ENCODE measurements at places on chromosomes 1 and 21.

- peak; percentile 57 for DNase-seq
These were observed 33.7 kb downstream of the TTC39A start for GRCh38 chr1:51296383-51297357.

- no peak for DNase-seq
These were observed 3.4 kb upstream of the COL6A2 start for GRCh38 chr21:46094401-46095082.

DNA sequence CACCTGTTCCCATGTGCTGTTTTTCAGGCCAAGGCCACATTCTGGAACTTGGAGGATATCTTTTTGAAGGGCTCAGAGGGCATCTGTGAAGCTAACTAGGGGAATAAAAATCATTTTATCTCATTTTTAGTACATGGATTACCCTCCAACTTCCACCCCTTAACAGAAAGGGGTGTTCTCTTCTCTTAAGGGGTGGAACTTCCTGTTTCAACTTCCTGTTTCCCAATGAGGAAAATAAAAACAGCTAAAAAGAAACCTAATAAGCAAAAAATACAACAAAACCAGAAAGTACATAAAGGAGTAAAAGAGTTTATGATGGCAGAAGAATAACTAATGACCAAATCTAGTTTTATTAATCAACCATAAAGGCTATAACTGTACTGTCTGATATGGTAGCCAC, 24.8 kb upstream of the SLC22A15 start:
- DNase-seq = no peak

GRCh38 chr1:44076066-44076465, 42.6 kb upstream of the KLF17 start:
- DNase-seq = no peak

DNA sequence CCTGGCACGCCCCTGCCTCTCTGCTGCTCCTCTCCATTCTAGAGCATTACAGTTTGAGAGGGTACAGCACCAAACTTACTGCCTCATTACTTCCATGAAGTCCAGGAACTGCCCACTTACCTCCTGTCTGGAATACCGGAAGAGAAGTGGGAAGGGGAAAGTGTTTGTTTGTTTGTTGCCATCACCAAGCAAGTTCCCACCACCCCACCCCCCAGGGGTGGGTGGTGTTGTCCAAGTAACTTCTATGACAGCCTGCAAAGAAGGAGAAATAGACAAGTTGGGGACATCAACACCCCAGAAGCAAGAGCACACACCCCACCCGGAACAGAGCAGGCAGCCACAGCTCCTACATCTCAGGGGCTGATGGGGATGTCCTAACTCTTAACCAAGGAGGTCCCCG, 18.0 kb downstream of the OPTC start:
- DNase-seq = no peak

GRCh38 chr1:14999441-14999840, 154.1 kb upstream of the TMEM51 start:
- DNase-seq = no peak

DNA sequence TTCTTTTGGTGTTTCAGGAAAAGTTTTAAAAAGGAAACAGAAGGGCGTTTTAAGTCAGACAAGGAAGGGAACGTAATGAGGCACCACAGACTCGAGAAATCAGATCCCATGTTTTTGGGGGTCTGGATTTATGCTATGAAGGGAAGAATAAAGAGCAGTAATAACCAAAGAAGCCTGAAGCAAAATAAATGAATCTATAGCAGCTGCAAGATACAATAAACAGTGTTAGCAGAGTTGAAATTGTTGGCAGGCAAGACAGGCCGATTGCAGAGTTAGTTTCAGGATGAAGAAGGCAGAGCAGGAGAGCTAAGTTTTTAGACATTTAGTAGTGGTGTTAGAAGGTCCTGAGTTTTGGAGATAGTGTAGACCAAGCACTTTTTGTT, 425 bp downstream of the DDR2 start:
- no peak for DNase-seq

- peak; percentile 93 for DNase-seq
These were observed 7.1 kb upstream of the ITGB2 start for GRCh38 chr21:44927587-44928461.

DNA sequence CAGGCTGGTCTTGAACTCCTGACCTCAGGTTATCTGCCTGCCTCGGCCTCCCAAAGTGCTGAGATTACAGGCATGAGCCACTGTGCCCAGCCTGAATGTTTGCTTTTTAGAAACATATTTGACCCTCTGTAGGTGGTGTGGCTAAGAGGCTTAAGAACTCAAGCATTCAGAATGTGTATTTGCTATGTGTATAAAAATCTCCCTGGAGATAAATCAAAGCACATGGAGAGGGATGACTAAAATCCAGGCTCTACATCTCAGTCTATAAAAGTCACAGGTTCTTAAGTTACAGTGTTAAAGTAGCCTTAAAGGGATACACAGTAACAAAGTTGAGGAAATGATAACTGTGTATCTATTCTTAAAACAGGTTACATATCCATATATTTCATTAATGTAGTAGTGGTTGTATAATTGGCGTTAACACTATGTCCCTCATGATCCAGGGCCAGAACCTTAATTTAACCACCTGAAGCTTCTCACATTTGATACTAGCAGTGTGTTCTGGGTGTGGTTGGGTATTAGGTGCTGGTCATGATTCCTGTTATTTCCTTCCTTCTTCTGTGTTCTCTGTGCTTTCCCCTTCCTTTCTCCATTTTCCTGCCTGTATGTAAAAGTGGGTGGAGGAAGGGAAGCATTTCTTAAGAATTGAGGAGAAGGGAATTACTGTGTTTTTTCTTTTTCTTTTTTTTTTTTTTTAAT, 16.2 kb downstream of the GIPC2 start:
- DNase-seq = no peak

- DNase-seq = no peak
These were observed 53.6 kb upstream of the ASB17 start for GRCh38 chr1:75985827-75986226.

GRCh38 chr21:44550807-44551206, 498 bp downstream of the KRTAP10-2 start:
- DNase-seq = no peak

- DNase-seq = no peak
These were observed 15.8 kb upstream of the VCAM1 start for GRCh38 chr1:100703716-100704115.

DNA sequence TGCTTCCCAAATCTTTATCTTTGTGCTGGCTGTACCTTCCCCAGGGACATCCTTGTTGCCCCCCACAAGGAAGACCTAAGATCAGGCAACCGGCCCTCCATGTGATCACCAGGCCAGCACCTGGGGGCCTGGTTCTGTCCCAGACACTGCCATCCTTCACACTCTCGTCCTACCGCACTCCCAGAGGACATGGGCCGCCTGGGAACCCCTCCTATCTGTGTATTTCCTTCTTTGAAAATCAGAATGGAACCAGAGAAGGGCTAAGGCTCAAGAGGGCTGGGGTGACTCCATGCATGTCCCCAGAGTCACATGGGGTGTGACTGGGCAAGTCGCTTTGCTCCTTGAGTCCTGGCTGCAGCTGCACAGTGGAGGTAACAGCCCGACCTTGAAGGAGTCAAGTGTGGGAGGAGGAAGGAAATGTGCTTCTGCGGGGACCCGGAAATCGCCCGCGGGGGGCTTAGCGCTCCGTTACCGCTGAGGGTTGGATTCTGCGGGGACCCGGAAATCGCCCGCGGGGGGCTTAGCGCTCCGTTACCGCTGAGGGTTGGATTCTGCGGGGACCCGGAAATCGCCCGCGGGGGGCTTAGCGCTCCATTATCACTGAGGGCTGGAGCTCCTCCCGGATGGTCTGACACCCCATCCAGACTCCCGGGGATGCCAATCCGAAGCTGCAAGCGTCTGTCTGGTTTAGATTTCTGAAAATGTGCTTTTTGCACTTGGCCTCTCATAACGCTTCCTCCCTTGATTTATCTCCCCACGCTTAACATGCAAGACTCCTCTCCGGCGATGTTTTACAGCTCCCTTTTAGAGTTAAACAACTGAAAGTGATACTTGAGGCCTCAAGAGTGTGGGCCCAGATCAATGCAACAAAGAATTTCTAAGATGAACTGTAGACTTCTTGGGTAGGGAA, 278.9 kb downstream of the NPHP4 start:
- no peak for DNase-seq

GRCh38 chr1:42593486-42594100, 64.6 kb upstream of the PPIH start:
- no peak for DNase-seq

GRCh38 chr1:207857447-207857846, 53.5 kb downstream of the CD34 start:
- DNase-seq = no peak

- no peak for DNase-seq
These were observed 8.9 kb upstream of the TNFRSF25 start for GRCh38 chr1:6474815-6475282.

Data from CD4-positive, alpha-beta T cell treated with Interleukin-4 for 4 hours (primary cell).